Tongue (tissue), 3 donors: ENCODE measurements at places on chromosomes 2 and 18. TPM values are rescaled to one million over a fixed set of nuclear protein-coding genes. Genes with fewer than 3 reads are reported as not detected.

EVX2 gene
- total RNA-seq = not detected

APOB gene
- under 0.01 TPM for total RNA-seq

C2orf78 gene
- total RNA-seq = not detected

BUB1 gene
- 18.2 TPM for total RNA-seq

CCDC141 gene
- total RNA-seq = 39.1 TPM

MLPH gene
- total RNA-seq = 10.3 TPM

PDCD1 gene
- total RNA-seq = not detected

LYPD6B gene
- total RNA-seq = 1.7 TPM

CCL20 gene
- not detected for total RNA-seq

DSG1 gene
- total RNA-seq = 17.2 TPM

SGO2 gene
- total RNA-seq = 10.7 TPM

SLC14A1 gene
- 4.0 TPM for total RNA-seq

ACADL gene
- 8.6 TPM for total RNA-seq

MYL1 gene
- 6,866 TPM for total RNA-seq

PSMD1 gene
- total RNA-seq = 95.1 TPM

FAM124B gene
- 11.8 TPM for total RNA-seq

INHBB gene
- 2.8 TPM for total RNA-seq

GREB1 gene
- 6.9 TPM for total RNA-seq
